NCI-H1105 treated with DMSO at 0.1 percent for 48 hours (cell line): ENCODE measurements at places on chromosomes 5 and 9.

GRCh38 chr9:84750152-84750865 lies 80.8 kb downstream of the NTRK2 start:
- DNase-seq, result no peak

DNA sequence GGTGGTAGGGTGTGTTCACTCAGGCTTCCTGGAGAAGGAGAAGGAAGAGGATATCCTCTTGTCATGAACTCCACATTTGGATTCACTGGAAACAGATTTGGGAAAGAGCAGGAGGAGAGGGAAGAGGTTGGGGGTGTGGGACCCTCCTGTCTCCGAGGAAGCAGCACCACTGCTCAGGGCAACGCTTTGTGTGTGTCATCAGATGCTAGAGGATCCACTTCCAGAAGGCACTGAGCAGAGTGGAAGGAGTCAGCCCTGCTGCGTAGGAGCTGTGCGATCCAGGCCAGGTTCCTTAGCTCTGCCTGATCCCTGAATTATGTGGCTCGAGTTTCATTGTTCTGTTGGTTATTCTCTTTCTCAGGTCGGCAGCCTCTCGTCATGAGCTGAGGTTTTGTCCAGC lies 37.3 kb upstream of the TJP2 start:
- no peak for DNase-seq

- DNase-seq, result no peak
These were observed 329.0 kb upstream of the MPDZ start for GRCh38 chr9:13608451-13608850.

- DNase-seq, result no peak
These were observed 190.4 kb upstream of the VCAN start for GRCh38 chr5:83281176-83281575.

DNA sequence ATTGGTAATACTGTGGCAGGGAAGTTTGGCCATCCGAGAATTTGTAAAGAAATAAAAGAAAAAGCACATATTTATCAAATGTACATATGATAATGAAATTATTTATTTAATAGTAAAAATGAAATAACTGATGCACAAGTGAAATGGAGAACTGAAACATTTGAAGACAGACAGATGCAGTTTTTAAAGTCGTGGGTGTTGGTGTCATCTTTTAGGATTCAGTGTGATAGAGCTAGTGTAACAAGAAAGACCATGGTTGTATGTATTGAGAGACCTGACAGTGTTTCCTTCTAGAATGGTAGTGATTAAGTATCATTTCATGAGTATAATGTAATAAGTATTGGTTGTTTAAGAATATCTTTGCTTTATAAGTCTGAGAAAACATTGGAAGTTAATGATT lies 2.4 kb downstream of the SEC61B start:
- DNase-seq, result no peak

DNA sequence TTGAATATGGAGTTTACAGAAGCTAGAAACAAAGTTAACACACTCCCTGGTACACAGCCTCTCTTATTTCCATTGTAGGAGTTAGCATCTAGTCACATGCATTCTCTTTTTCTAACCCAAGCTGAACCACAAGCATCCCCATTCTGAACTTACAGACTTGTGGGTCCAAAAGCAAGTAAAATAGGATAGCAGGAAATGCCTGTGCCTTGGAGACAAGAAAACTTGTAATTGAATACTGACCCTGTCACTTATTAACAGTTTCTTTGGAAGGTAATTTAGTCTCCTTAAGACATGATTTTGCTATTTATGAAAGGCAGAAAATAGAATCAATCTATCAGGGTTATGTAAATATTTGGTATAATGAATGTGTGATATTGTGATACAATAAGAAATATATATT lies 353.6 kb downstream of the TLE4 start:
- no peak for DNase-seq

GRCh38 chr9:29038332-29038731 lies 1465.1 kb upstream of the C9orf72 start:
- no peak for DNase-seq

- no peak for DNase-seq
These were observed 8.7 kb upstream of the AHRR start for GRCh38 chr5:312845-313244.

DNA sequence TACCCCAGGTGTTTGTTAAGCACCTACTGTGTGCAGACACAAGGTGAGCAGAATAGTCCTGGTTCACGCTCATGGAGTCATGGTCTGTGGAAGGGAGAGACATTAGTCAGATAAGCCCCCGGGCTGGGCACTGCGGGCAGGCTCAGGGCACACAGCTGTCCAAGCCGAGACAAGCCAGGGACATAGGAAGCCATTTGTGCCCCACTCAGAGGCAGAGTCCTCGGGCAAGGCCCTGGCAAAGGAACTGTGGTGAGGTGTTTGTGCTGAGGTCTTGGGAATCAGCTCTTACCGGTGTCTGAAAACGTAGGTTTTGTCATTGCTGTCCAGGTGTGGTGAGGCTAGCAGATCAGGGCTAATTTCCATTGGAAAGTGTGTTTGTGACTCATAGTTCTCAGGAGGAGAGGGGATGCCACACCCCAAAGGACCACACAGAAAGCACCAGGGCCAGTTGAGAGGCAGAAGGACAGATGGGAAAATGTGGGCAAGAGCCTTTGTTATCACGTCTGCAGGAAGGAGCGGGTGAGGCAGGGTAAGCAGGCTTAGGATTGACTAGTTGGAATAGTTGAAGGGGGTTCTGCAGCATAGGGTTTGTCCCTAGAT lies 46.1 kb upstream of the NEURL1B start:
- no peak for DNase-seq

- DNase-seq, result no peak
These were observed 41.4 kb downstream of the SLC25A51 start for GRCh38 chr9:37862530-37862929.

DNA sequence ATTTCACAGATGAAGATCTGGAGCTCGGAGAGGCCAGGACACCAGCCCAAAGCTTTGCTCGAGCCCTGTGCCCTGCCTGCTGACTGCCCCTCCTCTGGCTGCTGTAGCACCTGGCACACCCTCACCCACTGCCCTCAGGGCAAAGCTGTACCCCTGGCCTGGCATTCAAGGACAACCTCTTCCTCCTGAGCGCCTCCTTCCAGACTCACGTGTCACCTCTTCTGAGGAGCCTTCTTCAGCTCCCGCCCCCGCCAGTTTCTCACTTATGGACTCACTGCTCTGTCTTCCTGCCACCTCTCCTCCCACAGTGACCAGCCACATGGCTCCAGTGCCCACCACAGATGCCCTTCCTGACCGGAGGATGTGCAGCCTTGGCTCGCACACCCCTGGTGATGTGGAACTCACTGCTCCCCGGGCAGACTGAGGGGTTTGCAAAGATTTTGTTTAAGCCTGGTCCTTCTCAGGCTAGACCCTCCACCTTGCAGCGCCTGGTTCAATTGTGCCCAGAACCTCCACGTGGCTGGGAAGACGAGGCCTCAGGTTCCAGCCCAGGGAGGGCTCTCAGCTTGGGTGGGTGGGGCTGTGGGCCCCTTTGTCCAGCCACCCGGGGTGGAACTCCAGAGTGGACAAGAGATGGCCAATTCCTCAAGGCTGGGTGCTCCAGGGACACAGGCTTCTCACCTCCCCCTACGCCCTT lies 46.6 kb upstream of the PHYKPL start:
- DNase-seq, result no peak

DNA sequence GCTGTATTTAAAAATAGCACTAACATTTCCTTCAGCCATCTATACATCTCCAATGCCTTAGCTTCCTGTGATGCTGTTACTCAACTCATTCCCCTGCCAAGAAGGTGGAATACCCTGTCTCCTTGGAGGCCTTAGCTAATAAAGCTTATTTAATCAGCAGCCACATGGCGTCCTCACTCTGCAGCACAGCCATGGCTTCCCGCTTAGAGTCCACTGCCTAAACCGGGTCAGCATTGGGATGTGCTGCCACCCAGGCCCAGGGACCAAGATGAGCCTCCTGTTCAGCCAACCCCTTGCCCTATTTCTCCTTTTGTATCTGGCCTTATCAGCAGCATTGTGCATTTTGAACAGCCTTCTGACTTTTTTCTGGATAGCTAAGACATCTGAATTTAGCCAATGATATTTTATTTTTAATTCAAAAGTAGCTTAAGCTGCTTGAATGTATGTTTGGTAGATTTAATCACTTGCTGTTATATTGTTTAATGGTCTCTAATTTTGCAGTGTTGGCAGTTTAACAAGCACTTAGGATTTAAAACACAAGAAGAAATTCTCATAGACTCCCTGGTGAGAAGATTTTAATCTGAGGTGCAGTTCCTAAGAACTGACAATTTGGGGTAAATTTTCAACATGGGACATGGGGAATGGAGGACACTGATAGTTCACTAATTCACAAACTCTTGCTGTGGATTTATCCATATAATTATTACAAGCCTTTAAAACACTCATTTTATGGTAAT lies 113.0 kb downstream of the RPS23 start:
- no peak for DNase-seq

DNA sequence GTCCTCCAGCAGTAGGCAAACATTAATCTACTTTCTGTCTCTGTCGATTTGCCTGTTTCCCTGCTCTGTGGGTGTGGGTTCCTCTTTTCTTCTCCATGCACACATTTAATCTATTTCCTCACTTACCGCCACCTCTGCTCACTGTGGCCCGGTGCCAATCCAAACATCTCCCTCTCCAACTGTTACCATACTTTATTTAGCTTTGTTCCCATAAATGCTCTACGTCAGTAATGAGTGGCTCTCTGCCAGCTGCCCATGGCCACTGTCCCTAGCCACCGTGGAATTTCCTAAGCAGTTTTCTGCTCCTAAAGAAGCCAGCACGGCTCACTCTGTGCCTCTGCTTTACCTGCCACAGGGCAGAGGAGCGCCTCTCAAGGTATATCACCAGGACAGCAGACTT lies 19.5 kb upstream of the GOLPH3 start:
- DNase-seq, result peak; percentile 99

DNA sequence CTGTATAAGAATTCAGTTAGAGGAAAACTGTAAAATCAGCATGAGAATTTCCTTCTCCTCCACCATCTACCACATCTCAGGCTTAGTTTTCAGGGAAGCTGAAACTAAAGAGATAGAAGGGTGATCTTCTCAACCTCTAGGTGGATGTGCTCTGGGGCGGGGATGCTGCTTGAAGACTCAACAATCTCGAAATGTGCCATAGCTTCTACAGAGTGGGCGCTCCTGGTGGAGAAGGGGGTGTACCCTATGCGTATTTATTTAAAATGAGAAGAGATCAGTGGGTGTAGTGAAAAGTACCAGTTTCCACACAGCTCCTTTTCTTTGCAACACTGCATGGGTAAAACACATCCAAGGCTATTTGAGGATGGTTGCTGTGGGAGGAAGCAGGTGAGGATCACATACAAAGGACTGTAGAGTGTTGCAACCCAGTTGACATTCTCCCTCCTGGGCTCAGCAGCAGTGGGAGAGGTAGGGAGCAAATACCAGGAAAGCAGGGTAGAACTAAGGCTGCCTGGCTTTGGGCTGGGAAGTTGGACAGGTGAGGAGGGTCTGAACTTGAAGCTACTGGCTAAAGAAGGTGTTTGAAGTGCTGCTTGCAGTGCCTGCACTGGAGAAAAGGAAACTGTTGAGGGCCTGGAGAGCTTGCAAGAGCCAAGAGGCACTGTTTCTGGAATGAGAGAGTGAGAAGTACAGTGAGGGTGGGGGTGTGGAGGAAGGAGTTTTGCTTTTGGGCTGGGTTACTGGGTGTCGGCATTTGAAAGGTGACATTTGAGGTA lies 73.1 kb downstream of the MAST4 start:
- no peak for DNase-seq
